ENCODE measurements at places on chromosomes 7 and 10.

GRCh38 chr7:152313831-152314604 lies 121.8 kb downstream of the KMT2C start:
- DNase-seq = peak; percentile 73

GRCh38 chr10:120016906-120017305 lies 124.4 kb downstream of the SEC23IP start:
- no peak for DNase-seq

GRCh38 chr7:107148721-107149120 lies 20.1 kb upstream of the HBP1 start:
- no peak for DNase-seq

- peak; percentile 22 for DNase-seq
Observed at GRCh38 chr10:22010973-22011408, 7.5 kb upstream of the DNAJC1 start.

- DNase-seq = no peak
Observed at GRCh38 chr7:155761162-155761561, 51.1 kb downstream of the SHH start.

GRCh38 chr7:47669901-47670384 lies 88.0 kb upstream of the TNS3 start:
- peak; percentile 86 for DNase-seq

- peak; percentile 24 for DNase-seq
Observed at GRCh38 chr7:19957664-19958063, 184.2 kb upstream of the TMEM196 start.

GRCh38 chr7:100093498-100093897 lies 4.7 kb downstream of the COPS6 start:
- no peak for DNase-seq

Data from fibroblast of skin of back (primary cell).